CD4-positive, alpha-beta T cell (primary cell): ENCODE measurements at places on chromosomes 4 and X. TPM values are rescaled to one million over a fixed set of nuclear protein-coding genes. Genes with fewer than 3 reads are reported as not detected.

GRCh38 chr4:93201471-93202096 is 627.0 kb upstream of the ATOH1 start:
- H3K36me3 ChIP-seq: no peaks in the 10 kb centered on the region
- DNase-seq: no peak
- H3K27me3 ChIP-seq: no peaks in the 10 kb centered on the region
- no peaks in the 10 kb centered on the region for H3K4me1 ChIP-seq

- peak; percentile 67 for DNase-seq
- no peaks in the 10 kb centered on the region for H3K27me3 ChIP-seq
- no peak overlapping the region for H3K27ac ChIP-seq
- no peaks in the 10 kb centered on the region for H3K36me3 ChIP-seq
- H3K4me3 ChIP-seq: no peak overlapping the region
Observed at GRCh38 chr4:17324386-17324830, 187.5 kb downstream of the QDPR start.

The TMEM150C gene
- total RNA-seq: not detected

GRCh38 chrX:368811-369562 is 17.7 kb downstream of the PPP2R3B start:
- peaks cover 21% of the 10 kb centered on the region for H3K27me3 ChIP-seq
- H3K4me3 ChIP-seq: no peak overlapping the region

- no peaks in the 10 kb centered on the region for H3K27me3 ChIP-seq
- peaks cover 35% of the 10 kb centered on the region for H3K36me3 ChIP-seq
Observed at GRCh38 chr4:87087420-87087819, 133.0 kb downstream of the KLHL8 start.

GRCh38 chr4:54986095-54986846 is 139.1 kb downstream of the KDR start:
- H3K4me3 ChIP-seq: no peak overlapping the region
- no peak overlapping the region for H3K27ac ChIP-seq
- no peak for DNase-seq
- H3K36me3 ChIP-seq: no peaks in the 10 kb centered on the region

DNA sequence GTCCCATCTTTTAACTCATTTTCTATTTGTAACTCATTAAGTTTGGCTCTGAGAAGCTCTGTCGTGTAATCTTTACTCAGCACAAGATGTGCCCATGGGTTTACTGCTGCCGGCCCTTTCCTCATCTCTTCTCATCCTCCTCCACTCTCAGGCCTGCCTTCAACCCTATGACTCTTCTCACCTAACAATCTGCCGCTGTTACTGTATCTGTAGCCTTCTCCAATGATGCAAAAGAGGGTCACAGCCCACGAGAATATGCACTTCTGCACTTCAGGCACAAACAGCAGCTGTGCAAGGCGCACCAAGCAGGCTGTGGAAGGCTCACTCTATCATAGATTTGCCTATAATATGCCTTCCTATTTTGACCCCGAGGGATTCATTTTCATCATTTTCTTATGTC is 546.5 kb upstream of the GALNTL6 start:
- H3K27me3 ChIP-seq: no peaks in the 10 kb centered on the region
- H3K4me3 ChIP-seq: no peak overlapping the region
- no peaks in the 10 kb centered on the region for H3K4me1 ChIP-seq

The MAGEB4 gene
- total RNA-seq: not detected

- no peaks in the 10 kb centered on the region for H3K27me3 ChIP-seq
- H3K36me3 ChIP-seq: no peaks in the 10 kb centered on the region
- no peak overlapping the region for H3K27ac ChIP-seq
Observed at GRCh38 chrX:43615660-43616059, 40.4 kb upstream of the MAOA start.

The DKK2 gene
- total RNA-seq: not detected

The HS3ST1 gene
- total RNA-seq: not detected

The COX7B2 gene
- not detected for total RNA-seq

The FGA gene
- not detected for total RNA-seq

The MAOB gene
- not detected for total RNA-seq

DNA sequence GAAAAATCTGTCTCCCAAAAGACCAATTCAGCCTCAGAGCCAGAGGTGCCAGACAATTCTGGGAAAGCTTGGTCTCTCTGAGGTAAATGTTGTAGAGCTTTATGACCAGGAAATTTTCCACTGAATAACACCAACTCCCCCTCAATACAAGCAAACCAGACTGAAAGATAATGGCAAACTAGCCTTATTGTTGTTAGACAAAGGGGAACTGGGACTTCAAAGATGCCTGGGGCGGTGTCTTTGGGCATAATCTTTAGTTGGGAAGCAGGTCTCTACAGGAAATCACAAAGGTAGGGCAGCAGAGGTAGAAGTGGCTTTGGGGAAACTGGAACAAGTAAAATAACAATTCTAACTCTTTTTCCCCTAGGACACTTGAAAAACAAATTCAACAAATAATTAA is 12.0 kb downstream of the COL4A6 start:
- H3K36me3 ChIP-seq: no peaks in the 10 kb centered on the region
- DNase-seq: no peak
- no peak overlapping the region for H3K27ac ChIP-seq
- H3K4me3 ChIP-seq: no peak overlapping the region
- H3K27me3 ChIP-seq: no peaks in the 10 kb centered on the region

- DNase-seq: no peak
- no peaks in the 10 kb centered on the region for H3K4me1 ChIP-seq
- H3K36me3 ChIP-seq: no peaks in the 10 kb centered on the region
Observed at GRCh38 chr4:70372760-70373159, 10.2 kb upstream of the SMR3B start.

GRCh38 chr4:98659106-98659592 is 738 bp upstream of the TSPAN5 start:
- H3K36me3 ChIP-seq: no peaks in the 10 kb centered on the region
- H3K4me1 ChIP-seq: peaks cover 52% of the 10 kb centered on the region
- H3K27ac ChIP-seq: peak overlapping the region; percentile 39
- no peak for DNase-seq
- peak overlapping the region; percentile 89 for H3K4me3 ChIP-seq
- H3K27me3 ChIP-seq: no peaks in the 10 kb centered on the region

DNA sequence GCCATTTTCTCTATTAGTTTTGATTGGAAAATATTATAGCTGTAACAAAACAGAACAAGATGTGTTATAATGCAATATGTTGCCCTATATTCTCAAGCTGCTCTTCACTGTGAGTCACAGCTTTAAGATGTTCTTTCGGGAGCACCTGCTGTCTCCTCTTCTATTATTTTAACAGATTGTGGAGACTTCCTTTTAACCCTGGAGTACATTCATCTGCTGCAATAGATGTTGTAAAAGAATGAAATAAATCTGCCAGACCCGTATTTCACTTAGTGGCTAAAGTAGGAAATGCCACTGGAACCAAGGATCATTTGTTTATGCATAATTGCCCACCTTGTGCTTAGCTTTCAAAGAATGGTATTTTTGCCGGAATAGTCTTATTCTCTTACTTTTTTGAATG is 11.1 kb downstream of the LSM6 start:
- no peak for DNase-seq
- peaks cover 68% of the 10 kb centered on the region for H3K36me3 ChIP-seq
- H3K27me3 ChIP-seq: no peaks in the 10 kb centered on the region
- no peaks in the 10 kb centered on the region for H3K4me1 ChIP-seq
- no peak overlapping the region for H3K4me3 ChIP-seq

DNA sequence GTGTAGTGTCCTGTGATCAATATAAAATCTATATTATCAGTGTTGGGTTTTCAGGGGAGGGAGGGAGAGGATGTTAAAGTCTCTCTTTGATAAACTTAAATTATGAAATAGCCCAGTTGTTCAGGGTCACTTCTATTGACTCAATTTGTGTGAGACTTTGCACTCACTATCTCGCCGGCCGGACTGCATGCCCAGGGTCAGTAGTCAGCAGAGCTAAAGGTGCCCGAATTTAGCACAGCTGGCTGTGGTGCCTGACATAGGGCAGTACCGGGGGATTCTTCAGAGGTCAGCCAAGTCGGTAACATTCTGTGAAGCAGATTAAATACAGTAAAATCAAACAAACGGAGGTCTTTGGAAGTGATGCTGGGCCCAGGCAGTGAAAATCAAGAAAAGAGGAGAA is 19.2 kb downstream of the GABRQ start:
- H3K27ac ChIP-seq: no peak overlapping the region
- H3K27me3 ChIP-seq: peaks cover 4% of the 10 kb centered on the region
- H3K4me3 ChIP-seq: no peak overlapping the region
- H3K4me1 ChIP-seq: no peaks in the 10 kb centered on the region
- no peaks in the 10 kb centered on the region for H3K36me3 ChIP-seq
- no peak for DNase-seq

The SMIM10L2A gene
- 1.3 TPM for total RNA-seq

The UGT2B10 gene
- not detected for total RNA-seq

The CXorf49 gene
- not detected for total RNA-seq

DNA sequence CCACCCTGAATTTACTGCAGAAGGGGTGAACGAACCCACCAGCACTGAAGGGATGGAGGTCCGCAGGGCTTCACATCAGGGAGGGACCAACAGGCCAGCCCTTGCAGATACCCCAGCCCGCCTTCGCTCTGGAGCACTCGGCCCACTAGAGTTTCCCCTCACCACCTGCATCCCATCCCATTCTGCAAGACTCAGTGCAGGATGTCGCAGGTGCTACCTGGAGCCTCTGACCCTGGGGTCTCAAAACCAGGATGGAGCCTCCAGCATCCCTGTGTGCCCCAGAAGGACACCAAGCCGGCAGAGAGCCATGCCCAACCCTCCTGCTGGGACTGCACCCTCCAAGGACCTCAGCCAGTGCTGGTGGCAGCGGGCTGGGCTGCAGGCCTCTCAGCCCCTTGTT is 57.6 kb upstream of the ADRA2C start:
- no peaks in the 10 kb centered on the region for H3K36me3 ChIP-seq
- DNase-seq: no peak
- peaks cover 3% of the 10 kb centered on the region for H3K27me3 ChIP-seq
- H3K4me1 ChIP-seq: no peaks in the 10 kb centered on the region

- DNase-seq: peak; percentile 41
- H3K4me1 ChIP-seq: peaks cover 5% of the 10 kb centered on the region
- no peak overlapping the region for H3K27ac ChIP-seq
- no peak overlapping the region for H3K4me3 ChIP-seq
- peaks cover 42% of the 10 kb centered on the region for H3K36me3 ChIP-seq
Observed at GRCh38 chrX:153708415-153708814, 15.8 kb downstream of the BCAP31 start.

The RNF212 gene
- total RNA-seq: 8.3 TPM

GRCh38 chrX:35711281-35711680 is 86.9 kb upstream of the MAGEB16 start:
- H3K4me3 ChIP-seq: no peak overlapping the region
- no peaks in the 10 kb centered on the region for H3K4me1 ChIP-seq
- H3K27me3 ChIP-seq: no peaks in the 10 kb centered on the region
- no peak for DNase-seq
- H3K27ac ChIP-seq: no peak overlapping the region
- no peaks in the 10 kb centered on the region for H3K36me3 ChIP-seq

GRCh38 chrX:72340626-72341025 is 34.9 kb upstream of the CITED1 start:
- H3K27ac ChIP-seq: no peak overlapping the region
- no peaks in the 10 kb centered on the region for H3K4me1 ChIP-seq
- no peak overlapping the region for H3K4me3 ChIP-seq
- no peak for DNase-seq
- no peaks in the 10 kb centered on the region for H3K27me3 ChIP-seq

DNA sequence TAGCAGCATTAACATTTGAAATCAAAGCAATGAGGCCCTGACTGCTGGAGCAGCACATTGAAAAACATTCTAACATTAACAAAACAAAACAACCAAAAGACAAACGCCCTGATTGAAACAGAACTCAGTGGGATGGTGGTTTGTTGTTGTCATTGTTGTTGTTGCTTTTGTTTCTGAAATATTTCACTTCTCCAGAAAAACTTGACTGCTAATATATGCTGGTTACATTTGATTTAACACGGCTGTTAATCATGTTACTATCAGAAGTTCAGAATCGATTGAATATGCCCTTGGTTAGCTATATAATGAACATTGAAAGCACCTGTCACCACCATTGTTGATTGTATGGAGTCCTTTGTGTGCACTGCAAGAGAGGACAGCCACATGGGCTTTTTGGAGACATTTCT is 790.4 kb upstream of the GALNTL6 start:
- no peaks in the 10 kb centered on the region for H3K4me1 ChIP-seq
- no peak overlapping the region for H3K27ac ChIP-seq
- no peaks in the 10 kb centered on the region for H3K27me3 ChIP-seq
- no peaks in the 10 kb centered on the region for H3K36me3 ChIP-seq

The NEIL3 gene
- 0.25 TPM for total RNA-seq

- H3K27ac ChIP-seq: no peak overlapping the region
- H3K27me3 ChIP-seq: no peaks in the 10 kb centered on the region
- DNase-seq: no peak
- no peak overlapping the region for H3K4me3 ChIP-seq
- no peaks in the 10 kb centered on the region for H3K36me3 ChIP-seq
- no peaks in the 10 kb centered on the region for H3K4me1 ChIP-seq
Observed at GRCh38 chr4:35342833-35343232, 901.5 kb downstream of the ARAP2 start.

GRCh38 chrX:47191331-47191730 is 2.3 kb upstream of the UBA1 start:
- H3K27me3 ChIP-seq: no peaks in the 10 kb centered on the region
- H3K27ac ChIP-seq: peak overlapping the region; percentile 59
- peaks cover 50% of the 10 kb centered on the region for H3K4me1 ChIP-seq
- DNase-seq: peak; percentile 74
- H3K4me3 ChIP-seq: peak overlapping the region; percentile 70

The SAP30 gene
- 3.9 TPM for total RNA-seq

- H3K27me3 ChIP-seq: no peaks in the 10 kb centered on the region
- no peak for DNase-seq
- H3K4me1 ChIP-seq: no peaks in the 10 kb centered on the region
- H3K4me3 ChIP-seq: no peak overlapping the region
- no peak overlapping the region for H3K27ac ChIP-seq
- no peaks in the 10 kb centered on the region for H3K36me3 ChIP-seq
Observed at GRCh38 chrX:107560041-107560440, 68.3 kb upstream of the PRPS1 start.

The TFE3 gene
- total RNA-seq: 40.9 TPM

GRCh38 chrX:30607155-30607554 is 29.6 kb upstream of the TASL start:
- H3K4me1 ChIP-seq: no peaks in the 10 kb centered on the region
- H3K27me3 ChIP-seq: no peaks in the 10 kb centered on the region
- H3K36me3 ChIP-seq: no peaks in the 10 kb centered on the region
- H3K27ac ChIP-seq: no peak overlapping the region

DNA sequence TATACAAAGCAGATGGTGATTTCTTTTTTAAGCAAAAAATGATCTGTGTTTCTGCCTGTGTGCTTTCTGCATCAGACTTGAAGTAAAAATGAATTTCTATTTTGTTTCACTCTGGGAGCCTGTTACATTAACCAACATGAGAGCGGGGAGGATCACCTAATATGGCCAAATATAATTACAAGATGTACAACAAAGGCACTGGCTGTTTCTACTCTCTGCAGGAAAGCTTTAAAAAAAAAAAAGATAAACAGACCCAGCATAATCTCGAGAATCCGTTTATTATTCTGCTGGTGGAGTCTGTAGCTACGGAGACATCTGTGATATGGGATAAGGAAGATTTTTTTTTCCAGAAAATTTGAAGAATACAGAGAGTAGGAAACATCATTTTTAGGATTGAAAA is 103.6 kb downstream of the COMMD8 start:
- no peaks in the 10 kb centered on the region for H3K27me3 ChIP-seq
- H3K36me3 ChIP-seq: no peaks in the 10 kb centered on the region
- H3K27ac ChIP-seq: no peak overlapping the region
- no peak for DNase-seq
- no peak overlapping the region for H3K4me3 ChIP-seq

GRCh38 chr4:34950926-34951325 is 1293.4 kb downstream of the ARAP2 start:
- H3K4me1 ChIP-seq: no peaks in the 10 kb centered on the region
- no peaks in the 10 kb centered on the region for H3K36me3 ChIP-seq
- H3K4me3 ChIP-seq: no peak overlapping the region
- no peaks in the 10 kb centered on the region for H3K27me3 ChIP-seq
- DNase-seq: no peak

The ARR3 gene
- not detected for total RNA-seq

The ZGRF1 gene
- total RNA-seq: 11.7 TPM
